ENCODE measurements at places on chromosomes 5 and 9.

DNA sequence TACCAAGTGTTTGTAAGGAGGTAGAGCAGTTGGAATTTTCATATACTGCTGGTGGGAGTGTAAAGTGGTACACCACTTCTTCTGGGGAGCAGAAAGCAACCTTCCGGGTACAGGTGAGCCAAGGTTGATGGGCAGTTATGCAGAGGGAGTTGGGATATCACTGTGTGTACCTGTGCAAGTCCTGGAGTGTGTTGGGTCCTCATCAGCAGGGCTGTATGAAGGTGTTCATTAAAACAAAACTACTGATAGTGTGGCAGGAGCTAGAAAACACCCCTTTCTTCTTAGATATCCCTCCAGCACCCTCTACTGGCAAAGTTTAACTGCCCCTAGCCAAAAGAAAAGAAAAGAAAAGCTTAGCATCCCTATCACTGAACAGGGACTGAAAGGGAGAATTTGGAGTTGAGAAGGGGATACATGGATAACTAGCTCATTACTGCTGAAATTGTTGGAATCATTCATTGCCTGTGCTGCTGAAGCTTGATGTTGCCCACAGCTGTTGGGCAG is 10.7 kb downstream of the MARCHF6 start:
- no peak for DNase-seq
- H3K4me1 ChIP-seq = no peaks in the 10 kb centered on the region
- H3K36me3 ChIP-seq = peaks cover 3% of the 10 kb centered on the region
- no peak overlapping the region for H3K27ac ChIP-seq
- no peak overlapping the region for H3K4me3 ChIP-seq
- no peaks in the 10 kb centered on the region for H3K27me3 ChIP-seq

DNA sequence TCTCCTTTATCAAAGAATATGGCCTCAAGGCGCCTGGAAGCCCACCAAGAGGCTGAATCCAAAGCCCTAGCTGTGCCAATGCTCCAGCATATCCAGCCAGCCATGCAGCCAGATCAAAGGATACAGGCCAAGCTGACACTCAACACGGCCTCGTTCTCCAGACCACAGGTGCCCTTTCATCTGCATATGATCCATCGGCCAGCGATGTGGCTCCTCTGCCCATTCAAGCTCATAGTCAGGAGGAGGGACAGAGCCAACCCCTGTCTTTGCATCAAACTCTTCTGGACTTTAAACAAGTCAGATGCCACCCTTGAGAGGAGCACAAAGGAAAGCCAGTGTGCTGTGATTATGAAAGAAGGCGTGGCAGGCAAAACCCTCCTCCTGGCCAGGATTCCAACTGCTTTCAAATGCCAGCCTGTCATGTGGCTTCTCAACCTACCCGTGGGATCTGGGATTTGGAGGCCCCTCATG is 42.5 kb downstream of the ADAM19 start:
- H3K27ac ChIP-seq = no peak overlapping the region
- no peaks in the 10 kb centered on the region for H3K4me1 ChIP-seq
- no peak overlapping the region for H3K4me3 ChIP-seq
- DNase-seq = no peak
- H3K27me3 ChIP-seq = no peaks in the 10 kb centered on the region

- no peaks in the 10 kb centered on the region for H3K36me3 ChIP-seq
- no peak for DNase-seq
- no peak overlapping the region for H3K4me3 ChIP-seq
- no peaks in the 10 kb centered on the region for H3K27me3 ChIP-seq
- no peaks in the 10 kb centered on the region for H3K4me1 ChIP-seq
- H3K27ac ChIP-seq = no peak overlapping the region
These were observed 69.8 kb downstream of the ASTN2 start for GRCh38 chr9:117344892-117345660.

- DNase-seq = peak; percentile 30
- H3K4me1 ChIP-seq = peaks cover 33% of the 10 kb centered on the region
- H3K36me3 ChIP-seq = no peaks in the 10 kb centered on the region
- H3K4me3 ChIP-seq = no peak overlapping the region
- peak overlapping the region; percentile 50 for H3K27ac ChIP-seq
- H3K27me3 ChIP-seq = no peaks in the 10 kb centered on the region
These were observed 29.5 kb upstream of the TGFBR1 start for GRCh38 chr9:99075246-99075912.

DNA sequence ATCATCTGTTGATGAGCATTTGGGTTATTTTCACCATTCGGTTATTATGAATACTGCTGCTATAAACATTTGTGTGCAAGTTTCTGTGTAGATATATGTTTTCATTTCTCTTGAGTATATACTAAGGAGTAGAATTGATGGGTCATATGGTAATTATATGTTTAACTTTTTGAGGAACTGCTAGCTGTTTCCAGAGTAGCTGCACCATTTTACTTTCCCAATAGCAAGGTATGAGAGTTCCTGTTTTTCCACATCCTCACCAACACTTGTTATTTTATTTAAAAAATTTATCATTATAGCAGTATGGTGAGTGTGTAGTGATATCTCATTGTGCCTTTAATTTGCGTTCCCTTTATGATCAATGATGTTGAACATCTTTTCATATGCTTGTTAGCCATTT is 29.2 kb downstream of the CD14 start:
- no peak for DNase-seq
- H3K27me3 ChIP-seq = peaks cover 3% of the 10 kb centered on the region
- no peak overlapping the region for H3K4me3 ChIP-seq
- H3K4me1 ChIP-seq = no peaks in the 10 kb centered on the region
- no peak overlapping the region for H3K27ac ChIP-seq
- no peaks in the 10 kb centered on the region for H3K36me3 ChIP-seq

DNA sequence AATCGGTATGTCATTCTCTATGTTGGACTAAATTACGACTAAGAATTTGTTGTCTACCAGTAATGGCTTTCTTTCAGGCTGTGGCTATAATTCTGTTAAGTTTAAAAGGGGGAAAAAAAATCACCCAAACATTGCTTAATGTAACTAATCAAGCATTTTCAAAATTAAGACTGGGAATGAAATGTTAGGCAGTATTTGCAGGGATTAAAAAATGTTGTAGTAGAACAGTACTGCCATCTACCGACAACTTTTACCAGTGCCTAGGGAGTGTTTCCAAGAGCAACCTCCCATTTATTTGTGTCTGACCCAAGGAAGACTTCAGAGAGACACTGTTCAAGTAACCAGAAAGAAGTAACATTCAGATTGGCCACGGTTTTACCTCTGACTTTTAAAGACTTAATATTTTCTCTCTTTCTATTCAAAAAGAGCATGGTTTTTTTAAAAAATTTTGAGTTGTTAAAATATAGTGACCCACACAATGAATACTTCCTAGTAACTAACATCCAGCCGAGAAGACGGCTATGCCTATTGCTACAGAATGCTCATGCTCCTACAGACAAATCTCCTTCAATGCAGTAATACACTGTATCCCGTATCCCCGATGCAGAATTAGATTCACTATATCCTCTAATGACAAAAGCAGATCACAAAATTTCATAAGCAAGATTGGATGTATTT is 92.4 kb downstream of the ARL15 start:
- H3K4me3 ChIP-seq = no peak overlapping the region
- peak; percentile 32 for DNase-seq
- H3K27ac ChIP-seq = no peak overlapping the region

DNA sequence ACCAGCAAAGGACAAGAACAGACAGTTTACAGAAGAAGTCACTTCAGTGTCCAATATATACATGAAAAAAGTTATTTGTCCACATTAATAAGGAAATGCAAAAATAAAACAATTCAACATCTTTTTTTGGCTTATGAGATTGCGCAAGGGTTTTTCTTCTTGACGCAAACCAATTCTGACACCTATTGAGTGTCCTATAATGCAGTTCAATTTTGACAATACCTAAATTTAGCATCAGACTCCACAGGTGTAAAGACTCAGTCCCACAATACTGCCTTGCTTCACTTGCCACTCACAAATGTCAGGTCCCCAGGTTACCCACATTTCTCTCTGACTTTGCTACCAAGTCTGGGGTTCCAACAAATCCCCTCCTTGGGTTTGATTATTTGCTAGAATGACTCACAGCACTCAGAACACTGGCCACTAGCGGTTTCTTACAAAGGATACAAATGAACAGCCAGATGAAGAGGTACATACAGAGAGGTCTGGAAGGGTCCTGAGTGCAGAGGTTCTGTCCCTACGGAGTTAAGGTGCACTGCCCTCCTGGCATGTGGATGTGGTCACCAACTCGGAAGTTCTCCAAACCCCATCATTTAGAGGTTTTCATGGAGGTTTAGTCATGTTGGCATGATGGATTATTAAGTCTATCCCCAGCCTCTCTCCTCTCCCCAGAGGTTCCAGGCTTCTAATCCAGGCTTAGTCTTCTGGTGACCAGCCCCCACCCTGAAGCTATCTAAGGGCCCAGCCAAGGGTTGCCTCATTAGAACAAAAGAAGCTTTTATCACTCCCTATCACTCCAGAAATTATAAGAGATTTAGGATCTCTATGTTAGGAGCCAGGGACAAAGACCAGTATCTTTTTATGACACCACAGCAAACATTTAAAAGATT is 27.0 kb upstream of the SLC22A5 start:
- H3K27me3 ChIP-seq = peaks cover 6% of the 10 kb centered on the region
- no peaks in the 10 kb centered on the region for H3K4me1 ChIP-seq
- H3K4me3 ChIP-seq = no peak overlapping the region

GRCh38 chr5:31255041-31255440 is 61.6 kb downstream of the CDH6 start:
- no peak for DNase-seq
- H3K36me3 ChIP-seq = no peaks in the 10 kb centered on the region
- no peaks in the 10 kb centered on the region for H3K4me1 ChIP-seq

- H3K4me1 ChIP-seq = peaks cover 9% of the 10 kb centered on the region
- no peaks in the 10 kb centered on the region for H3K36me3 ChIP-seq
- H3K27ac ChIP-seq = no peak overlapping the region
- no peaks in the 10 kb centered on the region for H3K27me3 ChIP-seq
- no peak overlapping the region for H3K4me3 ChIP-seq
These were observed 66.4 kb downstream of the SLCO4C1 start for GRCh38 chr5:102229685-102230084.

DNA sequence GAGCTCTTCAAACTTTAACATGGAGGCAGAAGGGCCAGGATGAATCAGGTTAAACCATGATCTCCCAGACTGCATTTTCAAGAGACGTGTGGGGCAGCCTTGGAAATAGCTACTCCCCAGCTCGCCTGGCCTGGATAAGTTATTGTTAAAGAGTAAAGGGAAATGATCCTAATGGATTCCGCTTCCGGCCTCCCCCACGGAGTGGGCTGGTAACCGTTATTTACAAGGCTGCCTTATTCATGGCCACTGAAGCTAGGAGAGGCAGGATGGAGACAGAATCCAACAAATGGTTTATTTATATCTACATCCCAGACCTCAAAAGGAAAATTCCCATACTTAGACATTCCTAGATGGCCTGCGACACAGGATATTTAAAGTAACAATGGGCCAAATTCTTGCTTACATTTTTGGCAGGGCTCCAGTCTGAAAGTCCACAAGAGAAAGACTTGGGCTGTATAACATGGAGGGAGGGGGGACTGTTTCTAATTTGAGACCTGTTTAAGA is 27.9 kb downstream of the SPRY4 start:
- DNase-seq = no peak
- H3K4me3 ChIP-seq = no peak overlapping the region
- no peaks in the 10 kb centered on the region for H3K36me3 ChIP-seq
- no peaks in the 10 kb centered on the region for H3K4me1 ChIP-seq
- no peaks in the 10 kb centered on the region for H3K27me3 ChIP-seq
- H3K27ac ChIP-seq = no peak overlapping the region

DNA sequence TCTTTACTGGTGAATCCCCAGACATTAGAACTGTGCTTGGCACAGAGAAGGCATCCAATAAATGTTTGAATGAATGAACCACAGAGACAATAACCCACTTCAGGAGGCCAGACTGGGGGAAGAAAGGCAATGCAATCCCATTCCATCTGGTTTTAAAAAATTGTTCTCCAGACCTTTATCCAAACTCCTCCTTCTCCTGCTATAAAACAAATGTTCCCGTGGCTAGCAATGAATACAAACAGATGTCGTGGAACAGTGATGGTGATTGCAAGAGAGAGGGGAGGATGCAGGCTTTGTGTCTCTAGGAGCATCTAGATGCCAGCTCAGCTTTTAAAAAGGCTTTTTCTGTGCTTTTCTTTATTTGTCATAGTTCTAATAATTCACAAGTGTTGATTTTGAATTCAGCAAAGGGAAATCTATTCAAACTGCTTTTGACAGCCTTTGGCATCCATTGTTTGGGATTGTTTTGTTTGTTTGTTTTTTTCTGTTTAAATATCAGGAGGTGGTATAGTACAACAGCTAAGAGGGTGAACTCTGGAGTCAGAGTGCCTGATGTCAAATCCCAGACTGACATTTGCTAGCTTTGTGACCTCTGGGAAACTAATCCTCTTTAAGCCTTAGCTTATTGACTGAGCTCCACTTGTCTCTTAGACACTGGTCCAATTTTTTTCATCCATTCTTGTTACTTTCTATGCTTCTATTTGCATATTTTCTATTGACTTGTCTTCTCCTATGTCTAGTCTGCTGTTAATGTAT is 59.1 kb downstream of the TNFSF15 start:
- H3K27ac ChIP-seq = no peak overlapping the region
- no peaks in the 10 kb centered on the region for H3K27me3 ChIP-seq
- H3K4me1 ChIP-seq = no peaks in the 10 kb centered on the region
- H3K36me3 ChIP-seq = no peaks in the 10 kb centered on the region

- DNase-seq = no peak
- H3K27me3 ChIP-seq = no peaks in the 10 kb centered on the region
These were observed 213.6 kb downstream of the GRIA1 start for GRCh38 chr5:153704110-153704509.

- H3K4me1 ChIP-seq = no peaks in the 10 kb centered on the region
- no peaks in the 10 kb centered on the region for H3K27me3 ChIP-seq
- H3K27ac ChIP-seq = no peak within 1 kb of the TSS
- no peak for DNase-seq
- no peaks in the 10 kb centered on the region for H3K36me3 ChIP-seq
These were observed at the start of gene UAP1L1 for GRCh38 chr9:137077010-137077747. Gene UAP1L1 (plus strand): TSS chr9:137077517. CDS start chr9:137077533, 16 bp downstream.

DNA sequence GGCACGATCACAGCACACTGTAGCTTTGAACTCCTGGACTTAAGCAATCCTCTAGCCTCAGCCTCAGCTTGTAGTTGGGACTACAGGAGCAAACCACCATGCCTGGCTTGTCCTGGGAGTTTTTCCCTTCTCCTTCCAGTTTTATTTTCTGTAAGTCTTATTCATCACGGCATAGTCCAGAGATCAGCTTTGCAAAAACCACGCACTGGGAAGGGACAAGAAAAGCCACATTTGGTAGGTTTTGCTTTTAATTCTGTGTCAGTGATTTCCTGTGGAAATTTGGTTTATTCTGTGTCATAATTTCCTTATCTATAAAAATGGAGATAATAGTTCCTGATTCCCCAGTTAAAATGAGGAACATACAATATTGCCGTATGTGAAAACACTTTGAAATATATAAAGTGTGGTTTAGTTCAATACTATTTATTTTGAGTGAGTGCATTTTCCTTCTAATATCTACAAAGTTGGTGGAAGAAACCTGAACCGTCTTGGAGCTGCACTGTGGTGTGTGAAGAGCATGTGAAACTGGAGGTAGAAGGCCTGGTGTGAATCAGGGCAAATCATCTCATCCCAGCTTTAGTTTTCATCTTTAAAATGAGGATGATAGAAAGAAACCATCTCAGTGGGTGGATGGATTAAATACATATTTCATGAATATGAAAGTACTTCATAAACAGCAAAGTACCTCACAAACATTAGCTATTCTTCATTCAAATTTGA is 92.8 kb upstream of the ELL2 start:
- H3K27me3 ChIP-seq = no peaks in the 10 kb centered on the region
- no peak overlapping the region for H3K4me3 ChIP-seq
- H3K4me1 ChIP-seq = peaks cover 9% of the 10 kb centered on the region
- H3K27ac ChIP-seq = no peak overlapping the region
- no peaks in the 10 kb centered on the region for H3K36me3 ChIP-seq
- no peak for DNase-seq

Measured in DND-41 (cell line).